ENCODE measurements at places on chromosomes 3 and 15. TPM values are rescaled to one million over a fixed set of nuclear protein-coding genes. Genes with fewer than 3 reads are reported as not detected.

DNA sequence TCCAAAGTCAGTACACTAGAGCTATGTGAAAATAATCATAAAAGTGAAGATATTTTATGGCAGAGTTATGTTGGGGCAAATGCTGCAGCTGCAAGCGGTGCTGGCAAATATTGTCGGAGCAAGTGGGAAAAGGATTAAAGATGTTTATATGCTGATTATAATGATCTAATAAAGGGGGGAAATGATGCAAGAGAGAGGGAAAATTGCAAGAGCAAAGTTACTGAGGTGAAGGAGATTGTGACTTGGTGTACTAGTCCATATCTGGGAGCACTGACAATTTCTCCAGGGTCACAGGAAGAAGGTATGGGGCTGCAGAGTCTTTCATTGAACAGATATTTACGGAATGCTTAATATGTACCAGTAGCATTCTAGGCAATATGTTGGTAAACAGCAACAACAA is 45.8 kb downstream of the OPA1 start:
- DNase-seq = no peak

DNA sequence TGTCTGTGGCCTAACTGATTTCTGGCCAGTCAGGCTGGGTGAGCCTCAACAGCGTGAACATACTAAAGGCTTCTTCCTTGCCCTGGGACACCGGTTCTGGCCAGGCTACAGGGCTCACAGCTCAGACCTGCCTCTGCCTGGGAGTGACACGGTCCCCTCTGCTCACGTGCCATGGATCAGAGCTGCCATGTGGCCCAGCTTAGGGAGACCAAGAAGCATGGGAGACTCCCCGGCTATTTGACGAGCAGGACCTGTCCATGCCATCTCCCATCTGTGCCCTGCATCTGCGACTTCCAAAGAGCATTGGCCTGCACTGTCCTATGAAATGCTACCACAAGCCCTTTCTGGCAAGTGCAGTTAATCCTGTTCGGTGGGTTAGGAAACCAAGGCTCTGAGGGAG is 57.4 kb downstream of the APBA2 start:
- DNase-seq = no peak

GRCh38 chr3:63878394-63879060 is 14.9 kb downstream of the ATXN7 start:
- peak; percentile 11 for DNase-seq

DNA sequence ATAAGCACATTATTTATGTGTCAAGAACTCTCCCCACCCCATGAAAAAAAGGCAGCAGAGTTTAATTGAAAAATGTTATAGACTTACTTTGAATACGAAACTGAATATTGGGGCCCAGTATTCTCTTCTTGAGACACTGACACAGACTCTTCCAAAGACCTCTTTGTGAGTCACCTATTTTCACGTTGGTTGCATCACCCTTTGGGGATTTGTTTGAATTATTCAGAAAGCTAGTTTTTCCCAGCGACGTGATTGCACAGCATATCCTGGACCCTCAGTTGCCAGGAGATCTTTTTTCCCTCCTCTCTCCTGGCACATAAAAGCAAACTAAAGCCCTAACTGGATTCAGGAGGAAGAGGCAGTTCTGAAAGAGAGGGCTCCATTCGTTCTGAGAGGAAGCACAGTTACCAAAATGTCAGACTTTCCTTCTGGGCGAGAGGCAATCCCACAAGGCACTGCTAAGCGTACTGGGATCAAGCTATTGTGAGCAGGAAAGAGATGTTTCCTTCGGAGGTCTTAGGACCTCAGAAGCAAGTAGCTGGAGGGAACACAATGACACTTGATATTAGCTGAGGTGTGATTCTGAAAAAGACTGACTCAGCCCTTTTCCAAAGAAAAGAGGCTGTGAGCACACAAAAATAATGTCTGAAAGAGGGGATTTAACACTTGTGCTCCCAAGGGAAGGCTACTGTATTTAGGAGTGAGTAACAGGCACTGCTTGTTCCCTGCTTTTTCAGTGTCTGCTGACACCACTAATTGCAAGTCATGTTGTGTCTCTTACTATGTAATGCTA is 65.8 kb upstream of the CADPS start:
- no peak for DNase-seq

GRCh38 chr15:26656080-26656479 is 116.8 kb downstream of the GABRB3 start:
- DNase-seq = no peak

DNA sequence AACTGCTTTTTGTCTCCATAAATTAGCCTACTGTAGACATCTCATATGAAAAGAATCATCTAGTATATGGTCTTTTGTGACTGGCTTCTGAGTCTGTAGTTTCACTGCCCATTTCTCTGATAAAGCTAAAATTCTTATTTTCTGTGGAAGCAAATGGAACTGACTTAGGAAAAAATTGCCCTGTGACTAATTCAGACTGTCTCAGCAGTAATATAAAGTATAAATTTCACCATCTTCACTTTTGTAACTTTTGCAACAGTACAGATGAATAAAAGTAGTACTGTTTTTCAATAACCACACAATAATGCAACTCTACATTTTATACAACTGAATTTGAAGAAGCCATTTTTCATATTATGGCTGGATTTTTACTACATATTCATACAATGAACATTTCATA is 104.1 kb downstream of the TBC1D5 start:
- DNase-seq = no peak

DNA sequence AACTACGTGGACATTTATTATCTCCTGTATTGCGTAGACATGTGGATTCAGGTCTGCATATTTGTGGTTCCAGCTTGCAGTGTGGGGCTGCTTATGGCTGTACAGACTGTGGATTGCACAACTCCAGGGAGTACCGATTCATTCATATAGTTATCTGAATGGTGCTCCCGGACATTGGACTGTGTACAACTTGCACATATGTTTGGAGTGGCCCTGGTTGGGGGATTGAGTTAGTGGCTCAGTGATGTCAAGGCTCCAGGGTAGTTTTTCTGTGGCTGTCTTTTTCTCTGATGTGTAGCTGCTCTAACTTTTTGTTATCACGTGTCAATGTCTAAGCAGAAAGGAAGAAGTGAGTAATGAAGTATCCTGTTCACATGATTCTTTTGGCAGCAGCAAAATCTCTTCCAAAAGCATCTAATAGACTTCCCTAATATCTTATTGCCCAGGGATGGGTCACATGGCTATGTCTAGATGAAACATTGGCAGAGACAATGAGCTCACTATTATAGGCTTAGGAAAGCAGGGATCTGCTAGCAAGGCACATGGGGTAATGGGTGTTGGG is 15.8 kb downstream of the ST3GAL6 start:
- no peak for DNase-seq

DNA sequence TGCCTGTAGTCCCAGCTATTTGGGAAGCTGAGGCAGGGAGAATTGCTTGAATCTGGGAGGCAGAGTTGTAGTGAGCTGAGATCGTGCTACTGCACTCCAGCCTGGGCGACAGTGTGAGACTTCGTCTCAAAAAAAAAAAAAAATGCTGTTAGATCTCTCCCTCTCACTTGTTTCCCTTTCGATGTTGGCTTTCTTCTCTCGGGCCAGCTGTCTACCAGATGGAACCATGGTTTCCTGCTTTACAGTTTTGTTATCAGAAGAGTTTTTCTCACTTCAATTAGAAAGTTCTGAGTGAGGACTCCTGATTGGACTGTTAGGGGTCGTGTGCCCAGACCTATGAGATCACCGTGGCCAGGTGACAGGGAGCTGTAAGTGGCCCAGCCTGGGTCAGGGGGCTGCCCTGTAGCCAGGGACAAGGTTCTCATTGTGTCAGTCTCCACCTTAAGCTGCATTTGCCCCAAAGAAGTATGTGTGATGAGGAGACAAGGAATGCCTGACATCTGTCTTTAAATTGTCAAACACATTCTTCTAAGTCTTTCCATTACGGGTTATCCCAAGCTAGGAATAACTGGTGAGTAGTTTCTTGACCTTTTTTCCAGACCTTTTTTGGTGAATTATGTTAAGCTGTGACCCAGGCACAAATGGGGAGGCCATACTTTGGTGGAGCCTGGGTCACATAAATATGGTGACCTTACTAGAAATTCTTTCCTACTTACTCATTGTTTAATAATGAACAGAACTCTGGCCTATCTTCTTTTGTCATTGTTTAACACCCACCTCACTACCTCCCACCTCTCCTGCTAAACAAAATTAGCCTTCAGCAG is 25.2 kb downstream of the SNAPC5 start:
- no peak for DNase-seq

- DNase-seq = no peak
Measured at GRCh38 chr3:114133947-114134346, 44.9 kb downstream of the DRD3 start.

DNA sequence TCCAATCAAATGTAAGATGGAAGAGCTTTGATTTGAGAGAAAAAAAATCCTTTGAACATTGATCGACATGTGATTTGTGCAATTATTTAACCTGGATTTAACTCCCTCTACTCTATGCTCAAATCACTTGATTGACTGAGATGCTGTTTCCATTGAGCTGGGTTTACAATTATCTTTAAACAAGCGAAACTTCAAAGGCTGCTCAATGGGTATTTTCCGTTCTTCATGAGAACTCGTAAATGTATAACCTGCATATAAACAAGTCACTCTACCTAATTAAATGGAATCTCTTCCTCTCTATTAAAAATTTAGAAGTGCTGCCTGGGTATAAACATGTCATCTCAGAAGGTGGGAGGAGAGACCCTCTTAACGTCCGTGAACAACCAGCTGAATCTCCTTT is 71.9 kb downstream of the ANXA2 start:
- no peak for DNase-seq

- no peak for DNase-seq
Measured at GRCh38 chr3:38149708-38150107, 11.2 kb downstream of the MYD88 start.

DNA sequence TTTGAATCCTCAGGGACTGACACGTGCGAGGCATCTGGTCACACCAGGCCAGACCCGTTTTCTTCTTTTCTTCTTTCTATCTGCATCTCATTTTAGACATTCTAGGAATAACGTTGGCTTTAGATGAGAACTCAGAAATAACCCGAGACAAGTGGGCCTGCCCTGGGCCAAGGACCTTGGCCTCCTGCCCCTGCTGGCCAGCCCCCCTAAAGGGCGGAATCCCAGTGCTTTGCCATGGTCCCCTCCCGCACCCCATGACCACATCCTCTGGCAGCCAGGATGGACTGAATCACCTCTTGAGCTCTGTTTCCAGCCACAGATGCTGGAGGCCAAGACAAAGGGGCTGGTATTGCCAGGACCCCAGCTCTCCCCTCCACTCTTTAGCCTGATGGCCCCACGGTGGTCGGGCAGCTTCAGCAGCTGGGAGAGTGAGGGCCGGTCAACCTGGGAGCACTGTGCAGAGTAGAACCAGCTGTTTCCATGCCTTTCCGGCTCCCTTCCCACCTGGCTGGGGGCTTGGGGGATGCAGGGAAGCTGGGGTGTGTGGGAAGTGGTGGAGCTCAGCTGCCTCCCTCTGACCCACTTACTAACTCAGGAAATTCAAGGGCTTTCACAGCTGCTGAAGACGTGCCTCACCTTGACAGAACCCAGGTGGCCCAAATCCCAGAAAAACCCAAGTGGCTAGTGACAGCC is 190.9 kb downstream of the FAM43A start:
- DNase-seq = no peak

- DNase-seq = no peak
Measured at GRCh38 chr3:109338322-109338721, 976 bp upstream of the DPPA4 start.

GRCh38 chr3:153060346-153060745 is 101.7 kb upstream of the RAP2B start:
- no peak for DNase-seq

- peak; percentile 48 for DNase-seq
Measured at GRCh38 chr3:127671523-127672428, 976 bp upstream of the ABTB1 start.

DNA sequence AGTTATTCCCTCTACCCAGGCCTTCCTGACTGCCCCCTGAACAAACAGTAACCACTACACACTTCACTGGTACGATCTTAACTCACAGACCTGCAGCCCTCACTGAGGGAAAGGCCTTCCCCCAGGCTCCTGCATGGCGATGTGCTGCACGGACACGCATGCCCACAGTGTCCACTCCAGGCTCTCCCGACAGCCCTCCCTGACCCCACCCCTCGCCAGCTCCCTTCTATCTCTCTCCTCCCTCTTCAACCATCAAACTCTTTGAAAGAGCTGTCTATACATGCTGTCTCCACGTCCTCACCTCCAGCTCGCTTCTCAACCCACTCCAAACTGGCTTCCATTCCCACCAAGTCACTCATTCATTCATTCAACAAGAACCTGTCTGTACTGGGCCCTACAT is 3.9 kb downstream of the SCN5A start:
- no peak for DNase-seq

- DNase-seq = no peak
Measured at GRCh38 chr3:157429708-157430107, 6.9 kb upstream of the PTX3 start.

DNA sequence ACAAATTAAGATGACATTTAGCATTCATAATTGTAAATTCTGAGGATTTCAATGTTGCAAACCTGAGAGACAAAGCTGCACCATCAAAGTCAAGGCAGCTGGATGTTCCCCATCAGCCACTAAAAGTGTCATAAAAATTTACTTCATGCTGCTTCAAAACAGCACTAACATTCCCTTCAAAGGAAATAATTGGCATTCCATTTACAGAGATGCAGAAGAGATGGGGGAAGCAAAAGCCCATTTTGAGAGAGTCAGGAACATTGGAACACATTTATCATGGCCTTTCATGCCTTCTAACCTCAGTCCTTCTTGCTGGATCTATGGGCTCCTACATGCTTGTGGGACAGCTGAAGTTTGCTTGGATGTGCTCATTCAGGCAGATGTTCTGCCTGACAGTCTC is 6.4 kb upstream of the TMEM158 start:
- DNase-seq = no peak

DNA sequence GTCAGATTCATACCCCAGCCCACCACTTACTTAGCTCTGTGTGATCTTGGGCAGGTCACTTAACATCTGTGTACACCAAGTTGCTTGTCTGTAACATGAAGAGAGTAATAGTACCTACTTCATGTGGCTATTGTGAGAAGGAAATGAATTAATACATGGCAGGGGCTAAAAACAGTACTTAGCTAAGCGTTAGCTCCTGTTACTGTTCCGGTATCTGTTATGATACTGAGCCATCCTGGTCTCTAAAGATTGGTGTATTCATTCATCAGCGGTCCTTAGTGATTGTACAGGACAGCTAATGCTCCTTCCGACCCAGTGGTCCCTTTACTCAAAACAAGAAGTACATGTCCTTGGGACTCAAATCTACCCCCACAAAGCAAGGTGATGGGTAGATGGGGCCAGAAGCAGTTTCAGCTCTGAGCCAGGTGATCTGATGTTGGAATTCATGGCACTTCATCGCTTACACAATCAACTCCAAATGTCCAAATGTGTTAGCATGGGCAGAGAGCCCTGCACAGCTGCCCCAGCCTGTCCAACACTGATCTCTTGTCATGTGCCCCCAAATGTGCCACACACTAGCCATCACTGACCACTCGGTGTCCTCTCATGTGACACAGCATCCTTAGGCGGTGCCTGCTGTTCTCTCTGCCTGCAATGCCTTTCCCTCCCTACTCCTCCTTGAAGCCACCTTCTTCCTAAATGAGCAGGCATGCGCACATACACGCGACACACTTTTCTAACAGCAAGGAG is 84.1 kb downstream of the RARB start:
- DNase-seq = no peak

The SPINK8 gene
- not detected for total RNA-seq

The NMNAT3 gene
- total RNA-seq = 6.2 TPM

The IL17RB gene
- total RNA-seq = 10.9 TPM

The FBXO40 gene
- total RNA-seq = not detected

The KNG1 gene
- 2.3 TPM for total RNA-seq

The SLC6A20 gene
- 2.4 TPM for total RNA-seq

The FYCO1 gene
- total RNA-seq = 32.8 TPM
